ENCODE measurements at places on chromosomes 2 and 18.

GRCh38 chr2:27038631-27039339 is 6.0 kb downstream of the TMEM214 start:
- DNase-seq, result no peak

DNA sequence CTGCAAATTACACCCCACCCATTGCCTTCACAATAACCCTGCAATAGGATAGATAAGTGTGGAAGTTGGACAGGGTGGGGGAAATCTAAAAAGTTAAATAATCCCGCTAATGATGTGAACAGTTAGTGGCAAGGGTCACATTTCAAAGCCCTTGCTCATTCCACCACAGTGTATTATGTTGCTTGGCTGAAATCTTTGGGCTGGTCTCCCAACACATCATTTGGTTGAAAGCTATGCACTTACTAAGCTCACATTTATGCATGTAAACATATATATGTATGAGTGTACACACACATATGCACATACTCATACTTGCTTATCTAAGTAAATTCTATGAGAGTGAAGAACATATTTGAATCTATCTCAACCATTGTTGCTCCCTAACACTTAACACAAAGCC is 197.8 kb downstream of the RDH14 start:
- DNase-seq, result no peak

DNA sequence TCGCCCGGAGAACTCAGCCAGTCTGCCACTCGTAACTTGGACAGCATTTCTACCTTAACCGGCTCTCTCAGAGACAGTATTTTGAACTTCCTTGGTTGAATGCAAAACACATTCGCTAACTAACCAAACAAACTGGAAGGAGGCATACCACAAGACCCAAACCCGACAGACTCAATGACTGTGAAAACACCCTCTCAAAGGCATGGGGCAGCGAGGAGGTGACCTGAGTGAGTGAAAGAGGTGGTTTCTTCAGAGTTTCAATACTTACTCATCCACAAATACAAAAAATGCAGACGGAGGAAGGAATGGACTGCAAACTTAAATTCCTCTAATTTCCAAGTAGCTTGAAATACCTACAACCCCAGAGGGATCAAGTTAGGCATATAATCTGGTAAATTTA is 132.9 kb downstream of the GAREM1 start:
- no peak for DNase-seq

GRCh38 chr18:74171910-74172606 is 23.7 kb downstream of the TIMM21 start:
- DNase-seq, result no peak

- no peak for DNase-seq
Observed at GRCh38 chr2:109479804-109480203, 134.0 kb downstream of the SEPTIN10 start.

GRCh38 chr18:652131-652530 is 5.3 kb upstream of the TYMS start:
- DNase-seq, result no peak

- no peak for DNase-seq
Observed at GRCh38 chr2:108853421-108853820, 66.8 kb downstream of the CCDC138 start.

DNA sequence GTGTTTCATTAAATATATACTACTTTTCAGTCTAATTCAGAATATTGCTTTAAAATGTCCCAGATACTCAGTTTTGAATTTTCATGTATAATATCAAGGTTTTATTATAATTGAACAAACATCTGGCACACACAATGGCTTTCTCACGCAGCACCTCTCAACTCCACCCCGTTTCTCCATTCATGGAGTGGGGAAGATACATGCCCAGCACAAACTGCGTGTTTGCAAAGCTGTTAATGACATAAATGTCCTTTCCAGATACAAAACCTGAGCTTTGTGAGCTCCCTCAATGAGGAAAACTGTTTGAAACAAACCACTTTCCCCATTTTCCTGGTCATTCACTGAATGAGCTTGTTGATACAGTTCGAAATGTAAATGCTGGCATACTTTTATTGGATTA is 150.3 kb upstream of the RASGRP3 start:
- DNase-seq, result no peak

DNA sequence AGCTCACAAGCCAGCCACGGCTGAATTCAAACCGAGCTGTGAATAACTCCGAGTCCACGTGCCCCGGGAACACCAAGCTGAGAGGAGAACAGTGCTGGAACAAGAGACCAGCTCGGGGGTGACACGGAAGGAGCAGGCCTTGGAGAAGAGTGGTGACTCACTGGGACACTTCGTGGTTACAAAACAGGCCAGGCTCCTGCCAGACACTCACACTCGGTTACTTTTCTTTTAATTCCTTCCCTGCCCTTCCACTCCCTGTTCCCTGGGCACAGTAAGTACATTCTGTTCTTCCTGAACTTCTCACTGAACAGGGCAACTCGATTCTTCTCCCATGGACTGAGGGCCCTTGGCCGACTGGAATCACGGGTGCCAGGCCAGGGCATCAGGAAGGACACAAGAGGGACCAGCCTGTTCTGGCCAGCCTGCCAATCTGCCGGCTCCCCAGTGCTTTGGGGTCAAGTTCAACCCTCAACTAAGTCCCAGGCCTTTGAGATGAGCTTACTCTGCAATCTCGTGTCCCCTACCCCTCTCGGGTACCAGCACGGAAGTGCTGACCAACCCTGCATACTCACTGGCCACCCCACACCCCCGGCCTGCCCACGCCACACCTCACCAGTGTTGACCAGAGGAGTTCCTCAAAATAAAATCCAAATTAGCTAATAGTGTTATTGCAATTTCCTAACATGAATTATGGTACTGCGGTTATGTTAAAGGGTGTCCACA is 87.5 kb downstream of the TFCP2L1 start:
- DNase-seq, result no peak

- DNase-seq, result peak; percentile 3
Observed at GRCh38 chr2:56244911-56245530, 61.2 kb downstream of the CCDC85A start.

DNA sequence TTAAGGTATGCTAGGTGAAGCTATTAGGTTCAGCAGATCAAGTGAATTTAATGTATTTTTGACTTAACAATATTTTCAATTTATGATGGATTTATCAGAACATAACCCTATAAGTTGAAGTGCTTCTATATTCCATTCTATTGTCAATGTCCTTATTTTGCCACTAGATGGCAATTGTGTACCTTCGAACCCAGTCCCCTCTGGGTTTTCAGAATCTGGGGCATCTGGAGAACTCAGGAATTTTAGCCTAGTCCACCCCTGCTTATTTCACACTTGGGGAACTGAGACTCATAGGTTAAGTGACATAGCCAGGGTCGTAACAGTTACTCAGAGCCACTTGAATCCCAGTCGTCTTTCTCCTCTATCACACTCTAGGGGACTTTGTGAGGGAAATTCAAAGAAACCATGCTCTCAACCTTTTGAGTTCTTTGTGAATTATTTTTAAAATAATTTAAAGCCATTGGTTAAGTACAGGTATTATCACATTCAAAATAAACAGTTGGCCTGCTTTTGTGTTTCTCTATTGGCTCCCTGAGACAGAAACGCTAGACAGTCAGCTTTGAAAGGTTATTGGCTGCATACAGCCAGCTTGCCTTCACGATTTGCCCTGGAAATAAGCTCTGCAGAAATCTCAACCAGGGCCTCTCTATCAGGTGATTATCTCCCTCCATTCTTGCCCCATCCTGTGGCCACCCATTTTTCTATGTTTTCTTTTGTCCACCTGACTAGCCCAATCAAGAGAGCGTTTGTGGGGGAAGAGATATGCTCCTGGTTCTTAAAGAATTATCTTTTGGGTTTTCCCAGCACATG is 145.0 kb downstream of the TTC27 start:
- DNase-seq, result peak; percentile 45

DNA sequence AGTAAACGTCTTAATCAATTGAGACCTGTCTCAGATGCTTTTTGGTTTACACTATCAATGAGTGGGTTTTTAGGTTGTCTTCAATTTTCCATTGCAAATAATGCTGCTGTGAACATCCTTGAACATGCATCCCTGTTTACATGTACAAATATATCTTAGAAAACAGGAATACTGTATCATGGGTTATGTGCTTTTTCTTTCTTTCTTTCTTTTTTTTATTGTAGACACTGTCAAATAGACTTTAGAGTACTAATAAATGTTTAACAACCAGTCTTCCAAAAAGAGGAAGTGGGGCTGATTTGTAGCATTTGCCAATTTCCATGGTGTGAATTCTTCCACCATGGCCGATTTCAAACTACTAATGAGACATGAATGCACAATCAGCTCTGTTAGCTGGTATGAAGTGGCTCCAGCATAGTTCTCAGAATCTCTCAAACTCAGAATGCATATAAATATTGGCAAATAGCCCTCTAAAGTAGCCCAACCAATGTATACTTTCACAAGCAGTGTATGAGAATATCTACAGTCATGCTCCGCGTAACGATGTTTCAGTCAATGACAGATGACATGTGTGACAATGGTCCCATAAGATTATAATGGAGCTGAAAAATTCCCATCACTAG is 50.3 kb upstream of the B3GNT2 start:
- no peak for DNase-seq

DNA sequence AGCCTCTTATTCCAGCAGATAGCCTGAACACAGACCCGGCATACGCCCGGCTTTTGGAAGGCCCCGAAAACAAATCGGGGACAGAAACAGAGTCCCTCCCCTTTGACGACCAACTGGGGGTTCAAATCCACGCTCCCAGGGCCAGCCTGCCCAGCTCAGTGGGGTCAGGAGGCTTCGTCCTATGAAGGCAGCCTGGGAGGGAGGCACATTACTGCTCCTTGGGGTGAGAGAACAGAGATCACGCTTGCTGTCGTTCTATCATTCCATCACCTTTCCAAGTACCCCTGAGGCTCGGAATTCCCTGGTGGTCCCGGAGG is 208.8 kb upstream of the SALL3 start:
- no peak for DNase-seq

- peak; percentile 99 for DNase-seq
Observed at GRCh38 chr2:218269900-218270720, at the start of the genes AAMP and PNKD. AAMP (minus strand) TSS chr2:218270137; CDS start chr2:218270086, 51 bp downstream. PNKD (plus strand) TSS chr2:218270519; CDS start chr2:218270536, 17 bp downstream.

DNA sequence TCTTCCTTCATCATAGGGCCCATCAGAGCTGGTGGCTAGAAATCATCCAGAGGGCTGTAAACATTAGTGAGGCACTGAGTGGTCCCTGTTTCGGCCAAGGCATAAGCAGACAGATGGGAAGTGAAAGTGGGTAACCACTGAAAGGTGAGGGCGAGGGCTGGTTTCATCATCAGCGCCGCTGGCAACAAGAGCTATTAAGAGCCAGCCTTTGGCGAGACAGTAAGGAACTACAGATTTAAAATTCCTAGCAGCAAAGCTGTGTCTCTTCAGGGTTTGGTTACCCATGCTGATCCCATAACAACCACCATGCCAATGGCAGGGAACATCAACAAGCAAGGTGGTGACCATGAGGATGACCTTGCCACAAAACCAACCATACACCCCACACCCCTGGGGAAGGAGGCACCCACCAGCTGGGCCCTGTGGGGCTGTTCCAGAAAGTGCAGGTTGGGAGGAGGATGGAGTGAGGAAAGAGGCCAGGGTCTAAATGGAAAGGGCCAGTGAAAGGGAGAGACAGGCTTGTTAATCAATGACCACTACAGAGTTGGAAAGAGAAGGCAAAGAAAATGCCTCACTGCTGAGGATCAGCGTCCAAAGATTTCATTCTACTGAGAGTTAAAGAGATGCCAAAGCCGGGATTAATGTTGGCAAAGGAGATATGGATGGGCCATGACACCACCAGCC is 9.0 kb upstream of the SLC20A1 start:
- no peak for DNase-seq

DNA sequence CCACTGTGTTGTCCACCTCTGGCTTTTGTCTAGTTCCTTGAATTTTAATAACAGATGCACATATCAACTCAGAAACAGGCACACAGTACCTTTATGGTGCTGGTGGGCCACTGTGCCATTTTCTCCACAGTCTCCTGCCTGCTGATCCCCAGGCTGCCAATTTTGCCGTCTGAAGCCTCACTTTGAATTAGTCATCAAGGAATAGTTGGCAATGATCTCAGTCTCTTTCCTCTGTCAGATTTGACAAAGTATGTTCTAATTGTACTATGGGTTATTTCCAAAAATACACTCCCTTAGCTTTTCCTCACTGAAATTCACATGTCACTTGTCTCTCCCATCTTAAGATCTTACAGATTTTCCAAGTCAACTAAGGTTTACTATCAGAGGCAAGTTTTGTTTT is 140.7 kb downstream of the ZNF516 start:
- no peak for DNase-seq

DNA sequence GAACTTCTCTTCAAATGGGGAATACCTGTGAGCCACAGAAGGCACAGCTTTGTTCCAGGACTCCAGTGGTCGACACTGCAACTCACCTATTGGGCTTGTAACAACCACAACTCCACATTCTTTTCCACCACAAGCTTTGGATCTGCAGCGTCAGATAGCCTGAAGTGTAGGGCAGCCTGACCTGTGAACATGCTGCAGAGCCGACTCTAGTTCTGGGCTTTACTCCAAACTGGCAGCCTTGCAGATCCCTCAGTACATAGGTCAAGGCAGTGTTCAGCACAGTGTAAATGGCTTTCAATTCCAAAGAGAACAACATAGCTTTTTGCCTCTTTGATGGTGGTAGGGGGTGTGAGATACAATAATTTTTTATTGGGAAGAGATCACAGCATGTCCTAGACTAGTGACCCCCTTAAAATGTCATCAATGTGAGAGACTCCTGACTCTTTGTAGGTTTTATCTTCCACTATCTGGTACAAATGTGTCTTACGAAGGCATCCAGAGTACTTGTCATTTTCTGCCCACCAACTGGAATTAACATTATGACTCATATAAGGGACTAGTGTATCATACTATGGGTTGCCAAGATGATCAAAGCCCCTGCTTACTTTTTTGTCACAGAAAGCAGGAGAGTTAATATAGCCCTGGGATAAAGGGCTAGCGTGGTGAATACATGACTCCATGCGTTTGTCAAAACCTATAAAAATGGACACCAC is 149.8 kb downstream of the COPS8 start:
- no peak for DNase-seq

GRCh38 chr2:127859712-127860085 is 1.7 kb upstream of the POLR2D start:
- peak; percentile 83 for DNase-seq

GRCh38 chr2:236180076-236180816 is 12.1 kb upstream of the GBX2 start:
- no peak for DNase-seq

- DNase-seq, result no peak
Observed at GRCh38 chr18:45249246-45249661, 366.0 kb upstream of the SLC14A2 start.
